Osteoblast (primary cell): ENCODE measurements at places on chromosomes 2 and 18. TPM values are rescaled to one million over a fixed set of nuclear protein-coding genes. Genes with fewer than 3 reads are reported as not detected.

GRCh38 chr18:41543815-41544214, 411.2 kb upstream of the PIK3C3 start:
- no peaks in the 10 kb centered on the region for H3K27me3 ChIP-seq
- no peak overlapping the region for H3K27ac ChIP-seq
- no peak for DNase-seq

DNA sequence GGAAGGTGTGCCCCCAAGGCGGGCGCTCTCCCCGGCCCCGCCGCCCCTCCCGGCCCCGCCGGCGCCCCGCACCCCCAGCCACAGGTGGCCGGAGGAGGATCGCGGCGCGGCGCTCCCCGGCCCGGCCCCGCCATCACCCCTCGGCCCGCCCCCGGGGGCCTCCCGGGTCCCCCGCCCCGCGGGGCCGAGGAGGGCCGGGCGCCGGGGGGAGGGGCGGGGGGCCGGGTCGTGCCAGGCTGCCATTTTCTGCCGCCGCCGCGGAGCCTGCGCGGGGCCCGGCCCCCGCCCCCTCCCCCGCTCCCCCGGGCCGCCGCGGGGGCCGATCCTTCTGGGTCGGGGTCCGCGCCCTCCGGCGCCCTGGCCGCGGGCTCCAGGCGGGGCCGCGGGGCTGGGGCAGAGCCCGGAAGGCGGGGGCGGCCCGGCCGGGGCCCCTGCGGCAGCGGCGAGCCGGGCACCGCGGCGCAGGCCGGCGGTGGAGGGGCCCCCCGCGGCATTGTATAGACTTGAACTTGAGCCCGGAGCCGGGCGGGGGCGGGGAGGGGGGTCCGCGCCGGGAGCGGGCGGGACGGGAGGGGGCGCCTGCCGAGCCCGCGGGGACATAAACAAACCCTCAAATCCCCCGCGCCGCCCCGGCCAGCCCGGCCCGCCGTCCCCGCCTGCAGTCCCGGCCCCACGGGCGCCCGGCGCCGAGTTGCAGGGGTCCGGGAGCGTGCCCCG, 556 bp downstream of the DNMT3A start:
- peak overlapping the region; percentile 73 for H3K4me3 ChIP-seq
- DNase-seq = peak; percentile 94

ITPRIPL1 gene
- 1.4 and 1.8 TPM in 2 replicates for total RNA-seq

DNA sequence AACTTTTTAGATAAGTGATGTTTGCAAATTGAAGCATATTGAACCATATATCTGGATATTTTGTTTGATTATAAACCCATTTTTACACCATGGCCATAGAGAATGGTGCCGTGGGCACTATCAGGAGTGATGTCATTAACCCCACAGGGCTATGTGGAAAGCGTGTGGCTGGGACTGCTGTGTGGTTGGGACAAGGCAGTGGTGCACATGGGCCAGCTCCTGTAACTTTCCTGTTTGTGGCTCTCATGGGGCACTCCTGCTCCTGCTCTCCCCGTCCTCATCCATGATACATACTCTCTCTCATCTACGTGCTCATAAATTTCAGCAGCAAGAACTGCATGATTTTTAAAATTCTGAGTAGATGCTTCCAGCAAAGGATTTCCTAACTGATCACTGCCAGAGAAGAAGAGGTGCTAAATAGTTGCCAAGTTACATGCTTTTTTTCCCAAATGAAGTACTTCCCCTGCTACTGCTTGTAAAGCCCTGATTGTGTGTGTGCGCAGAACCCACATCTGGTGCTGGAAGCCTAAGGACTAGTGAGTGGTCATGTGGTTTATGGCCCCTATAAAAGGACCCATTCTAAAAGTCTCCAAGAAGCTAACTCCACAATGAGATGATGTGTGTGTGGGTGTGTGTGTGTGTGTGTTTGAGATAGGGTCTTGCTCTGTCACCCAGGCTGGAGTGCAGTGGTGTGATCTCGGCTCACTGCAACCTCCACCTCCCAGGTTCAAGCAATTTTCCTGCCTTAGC, 240.8 kb downstream of the NEDD4L start:
- no peak overlapping the region for H3K4me3 ChIP-seq
- DNase-seq = no peak
- H3K4me1 ChIP-seq = peaks cover 10% of the 10 kb centered on the region
- H3K27me3 ChIP-seq = peaks cover 5% of the 10 kb centered on the region
- no peak overlapping the region for H3K27ac ChIP-seq

DNA sequence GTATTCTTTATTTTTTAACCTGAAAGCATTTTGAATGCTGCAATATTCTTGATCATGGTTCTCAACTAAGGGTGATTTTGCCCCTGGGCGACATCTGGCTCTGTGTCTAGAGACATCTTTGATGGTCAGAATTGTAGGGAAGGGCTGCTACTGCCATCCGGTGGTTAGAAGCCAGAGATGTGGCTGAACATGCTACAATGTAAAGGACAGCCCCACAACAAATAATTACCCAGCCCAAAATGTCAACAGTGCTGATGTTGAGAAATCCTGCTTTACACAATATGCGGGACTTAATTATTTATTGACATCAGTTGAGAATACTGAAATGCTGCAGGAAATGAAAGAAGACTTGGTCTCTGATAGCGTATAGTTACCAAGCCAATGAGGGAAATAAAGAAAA, 37.5 kb upstream of the SERPINB2 start:
- no peaks in the 10 kb centered on the region for H3K36me3 ChIP-seq
- no peak overlapping the region for H3K4me3 ChIP-seq
- H3K27me3 ChIP-seq = peaks cover 12% of the 10 kb centered on the region
- H3K27ac ChIP-seq = no peak overlapping the region
- DNase-seq = no peak

- H3K27ac ChIP-seq = no peak overlapping the region
Measured at GRCh38 chr2:100274076-100274475, 48.2 kb downstream of the LONRF2 start.

GRCh38 chr18:31065036-31065773, 22.7 kb upstream of the DSC3 start:
- no peak for DNase-seq
- H3K36me3 ChIP-seq = no peaks in the 10 kb centered on the region
- H3K27ac ChIP-seq = no peak overlapping the region
- no peaks in the 10 kb centered on the region for H3K4me1 ChIP-seq

DNA sequence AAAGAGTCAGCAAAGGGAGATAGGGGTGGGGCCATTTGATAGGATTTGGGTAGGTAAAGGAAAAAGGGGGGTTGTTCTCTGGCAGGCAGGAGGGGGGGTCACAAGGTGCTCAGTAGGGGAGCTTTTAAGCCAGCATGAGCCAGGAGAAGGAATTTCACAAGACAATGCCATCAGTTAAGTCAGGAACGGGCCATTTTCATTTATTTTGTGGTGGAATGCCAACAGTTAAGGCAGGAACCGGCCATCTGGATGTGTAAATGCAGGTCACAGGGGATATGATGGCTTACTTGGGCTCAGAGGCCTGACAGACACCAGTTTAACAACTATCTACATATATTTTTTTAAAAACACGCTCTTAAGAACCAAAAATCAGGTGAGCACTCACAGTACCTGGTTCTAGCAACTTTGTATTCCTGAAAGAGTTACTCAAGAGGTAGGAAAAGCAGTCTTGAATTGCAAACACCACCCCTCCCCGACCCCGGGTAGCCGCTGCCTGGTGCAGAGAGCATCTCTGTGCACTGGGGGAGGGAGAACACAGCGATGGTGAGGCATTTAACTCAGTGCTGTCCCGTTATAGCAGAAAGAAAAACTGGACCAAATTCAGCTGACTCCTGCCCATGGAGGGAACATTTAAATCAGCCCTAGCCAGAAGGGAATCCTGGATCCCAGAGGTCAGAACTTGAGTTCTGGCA, 414.5 kb upstream of the KLHL29 start:
- no peak overlapping the region for H3K27ac ChIP-seq
- no peak for DNase-seq
- H3K36me3 ChIP-seq = no peaks in the 10 kb centered on the region
- no peak overlapping the region for H3K4me3 ChIP-seq
- no peaks in the 10 kb centered on the region for H3K4me1 ChIP-seq

GRCh38 chr2:45588158-45588829, 22.8 kb downstream of the SRBD1 start:
- H3K36me3 ChIP-seq = no peaks in the 10 kb centered on the region
- no peaks in the 10 kb centered on the region for H3K27me3 ChIP-seq
- DNase-seq = no peak
- H3K4me1 ChIP-seq = peaks cover 4% of the 10 kb centered on the region

SALL3 gene
- not detected in 2 replicates for total RNA-seq

DNA sequence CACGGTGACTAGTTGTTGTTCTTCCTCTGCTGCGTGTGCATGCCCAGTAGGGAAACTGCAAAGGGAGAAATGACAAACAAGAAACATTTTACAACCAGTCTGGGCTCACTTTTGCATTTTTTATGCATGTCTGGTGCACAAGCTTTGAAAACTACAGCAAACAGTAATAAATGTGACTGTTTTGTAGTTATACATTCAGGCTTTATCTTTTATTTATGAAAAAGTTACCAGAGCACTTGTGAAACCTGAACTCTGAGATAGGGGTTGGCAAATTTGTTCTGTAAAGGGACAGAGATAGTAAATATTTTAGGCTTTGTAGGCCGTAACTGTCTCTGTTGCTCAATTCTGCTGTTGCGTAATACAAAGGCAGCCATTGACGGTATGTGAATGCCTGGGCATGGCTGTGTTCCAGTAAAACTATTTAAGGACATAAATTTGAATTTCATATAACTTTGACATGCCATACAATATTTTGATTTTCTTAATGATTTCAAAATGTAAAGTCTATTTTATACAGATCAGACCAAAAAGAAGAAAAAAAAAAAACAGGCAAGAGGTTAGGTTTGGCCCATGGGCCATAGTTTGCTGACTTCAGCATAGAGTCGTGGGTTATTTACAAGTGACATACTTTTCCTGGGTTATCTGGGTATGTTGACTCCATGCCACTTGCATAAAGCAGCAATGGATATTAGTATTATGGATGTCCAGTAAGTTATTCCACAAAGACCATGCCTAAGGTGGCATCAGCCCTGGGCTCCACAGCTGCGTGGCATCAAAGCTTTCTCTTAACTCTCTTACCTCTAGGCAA, 53.6 kb upstream of the EML6 start:
- no peaks in the 10 kb centered on the region for H3K27me3 ChIP-seq
- peaks cover 47% of the 10 kb centered on the region for H3K36me3 ChIP-seq
- H3K27ac ChIP-seq = peak overlapping the region; percentile 57
- DNase-seq = no peak
- no peak overlapping the region for H3K4me3 ChIP-seq
- H3K4me1 ChIP-seq = peaks cover 56% of the 10 kb centered on the region
